ENCODE measurements at places on chromosomes 4 and X. TPM values are rescaled to one million over a fixed set of nuclear protein-coding genes. Genes with fewer than 3 reads are reported as not detected.

SCML2 gene
- 0.38 TPM for total RNA-seq

HSFX2 gene
- total RNA-seq = not detected

ZCCHC18 gene
- total RNA-seq = 3.2 TPM

NXF2 gene
- not detected for total RNA-seq

ZCCHC12 gene
- total RNA-seq = not detected

ABCG2 gene
- 1.1 TPM for total RNA-seq

MGAT4D gene
- total RNA-seq = not detected

NHS gene
- 7.7 TPM for total RNA-seq

RASSF6 gene
- 0.16 TPM for total RNA-seq

Data from mesangial cell (primary cell).